ENCODE measurements at places on chromosomes 3 and 15. TPM values are rescaled to one million over a fixed set of nuclear protein-coding genes. Genes with fewer than 3 reads are reported as not detected.

CHRFAM7A gene
- total RNA-seq: 3.8 TPM

TRAT1 gene
- not detected for total RNA-seq

TAGLN3 gene
- total RNA-seq: not detected

SPATA12 gene
- 0.44 TPM for total RNA-seq

CNBP gene
- 336 TPM for total RNA-seq

CNTN4 gene
- not detected for total RNA-seq

SPINK8 gene
- not detected for total RNA-seq

PLA2G4D gene
- not detected for total RNA-seq

C3orf20 gene
- total RNA-seq: not detected

HRG gene
- not detected for total RNA-seq

SLC51B gene
- 10.3 TPM for total RNA-seq

MNS1 gene
- total RNA-seq: 2.7 TPM

HIGD1A gene
- total RNA-seq: 74.5 TPM

ANKUB1 gene
- total RNA-seq: not detected

ZNF717 gene
- 3.2 TPM for total RNA-seq

CHRNA3 gene
- total RNA-seq: 1.0 TPM

LINGO1 gene
- 12.4 TPM for total RNA-seq

ECT2 gene
- total RNA-seq: 91.7 TPM

ARGFX gene
- total RNA-seq: not detected

RFX7 gene
- total RNA-seq: 9.8 TPM

SLC7A14 gene
- not detected for total RNA-seq

TTLL13 gene
- total RNA-seq: 0.48 TPM

WDR93 gene
- total RNA-seq: 0.28 TPM

GOLIM4 gene
- total RNA-seq: 20.4 TPM

SI gene
- total RNA-seq: not detected

CIB1 gene
- 241 TPM for total RNA-seq

HYAL1 gene
- total RNA-seq: 0.38 TPM

CD200R1 gene
- 0.09 TPM for total RNA-seq

POMGNT2 gene
- total RNA-seq: 8.6 TPM

NR2E3 gene
- total RNA-seq: 0.38 TPM

CHRM5 gene
- 0.01 TPM for total RNA-seq

MAP6D1 gene
- total RNA-seq: 6.5 TPM

TLR9 gene
- not detected for total RNA-seq

SLC9A9 gene
- total RNA-seq: 0.07 TPM

RAD51 gene
- 18.7 TPM for total RNA-seq

SSUH2 gene
- 0.57 TPM for total RNA-seq

SEMA3B gene
- 9.3 TPM for total RNA-seq

GLDN gene
- not detected for total RNA-seq

WNT7A gene
- 0.10 TPM for total RNA-seq

PPP1R14D gene
- total RNA-seq: 0.32 TPM

LRTM1 gene
- total RNA-seq: not detected

GRK7 gene
- total RNA-seq: not detected

ESYT3 gene
- 0.68 TPM for total RNA-seq

P2RY1 gene
- 0.36 TPM for total RNA-seq

SPINT1 gene
- total RNA-seq: 1.1 TPM
